ENCODE measurements at places on chromosomes 7 and 10. TPM values are rescaled to one million over a fixed set of nuclear protein-coding genes. Genes with fewer than 3 reads are reported as not detected.

DNA sequence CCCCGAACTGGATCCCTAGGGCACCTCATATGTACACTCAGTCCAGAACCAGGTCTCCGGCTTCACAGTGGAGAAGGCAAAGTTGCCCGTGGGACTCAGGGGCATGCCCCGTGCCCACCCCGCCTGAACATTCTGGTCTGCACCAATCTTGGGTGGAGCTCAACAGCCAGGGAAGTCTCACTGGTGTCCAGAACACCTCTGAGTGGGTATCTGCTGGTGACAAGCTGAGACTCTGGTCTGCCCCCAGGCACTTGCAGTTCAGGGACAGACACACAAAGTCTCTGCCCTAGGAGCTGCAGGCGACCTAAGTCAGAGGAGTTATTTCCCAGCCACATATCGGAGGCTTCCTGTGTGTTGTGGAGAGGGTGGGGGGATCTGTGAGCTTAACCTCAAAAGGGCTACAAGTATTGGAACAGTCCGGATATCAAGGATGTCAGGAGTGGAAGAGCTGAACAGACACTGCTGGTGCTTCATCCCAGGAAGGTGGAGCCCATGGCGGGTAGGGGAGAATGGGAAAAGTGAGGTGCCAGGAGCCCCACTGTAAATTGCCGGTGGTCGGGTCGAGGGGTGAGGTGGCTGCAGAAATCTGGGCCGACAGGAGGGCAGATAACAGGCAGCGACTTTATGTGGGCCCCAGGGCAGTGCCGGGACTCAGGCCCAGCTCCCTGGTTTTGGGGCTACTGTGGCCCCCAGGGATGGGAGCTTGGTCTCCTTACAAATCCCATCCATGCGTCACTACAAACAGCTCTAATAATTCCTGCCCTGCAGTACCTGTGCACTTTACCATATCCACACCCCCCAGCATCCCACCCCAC, 8.6 kb upstream of the TLX1 start:
- H3K36me3 ChIP-seq, result no peaks in the 10 kb centered on the region
- peaks cover 81% of the 10 kb centered on the region for H3K27me3 ChIP-seq
- no peak overlapping the region for H3K4me3 ChIP-seq
- no peak for DNase-seq
- no peak overlapping the region for H3K27ac ChIP-seq

DNA sequence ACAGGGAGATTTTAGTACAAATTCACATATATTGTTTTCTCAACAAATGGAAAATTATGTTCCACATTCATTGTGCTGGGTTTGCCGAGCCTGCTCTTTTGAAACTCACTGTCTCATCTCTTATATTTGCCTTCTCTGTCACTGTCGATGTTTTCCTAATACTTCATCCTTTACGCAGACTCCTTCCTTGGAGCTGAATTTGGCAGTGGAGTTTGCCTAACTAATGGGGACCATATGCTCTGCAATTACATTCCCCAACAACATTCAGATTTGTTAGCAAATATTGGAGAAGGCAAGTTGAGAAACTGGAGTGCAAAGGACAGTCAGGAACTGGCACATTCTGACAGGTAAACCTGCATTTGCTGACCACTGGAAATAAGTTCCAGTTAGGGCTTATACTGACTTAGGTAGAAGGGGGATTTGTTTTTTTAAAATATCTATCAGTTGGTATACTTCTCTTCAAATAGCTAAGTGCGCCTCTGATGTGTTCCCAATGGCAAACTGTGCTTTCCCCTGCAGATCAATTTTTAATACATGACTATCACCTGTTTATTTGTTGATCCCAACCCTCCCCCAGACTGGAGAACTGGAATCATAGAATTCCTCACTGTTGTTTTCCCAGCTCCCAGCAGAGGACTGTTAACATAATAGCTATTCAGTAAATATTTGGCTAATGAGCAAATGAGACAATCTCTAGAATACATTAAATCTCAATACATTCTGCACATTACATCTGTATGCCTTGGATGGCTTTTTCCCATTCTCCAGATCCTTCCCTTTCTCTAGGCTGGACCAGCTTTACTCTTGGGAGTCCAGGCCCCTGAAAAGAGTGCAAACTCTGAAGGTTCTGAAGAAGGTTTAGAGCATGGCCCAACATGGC, 769.3 kb downstream of the KCNMA1 start:
- no peaks in the 10 kb centered on the region for H3K4me1 ChIP-seq
- no peaks in the 10 kb centered on the region for H3K27me3 ChIP-seq
- H3K36me3 ChIP-seq, result no peaks in the 10 kb centered on the region
- no peak overlapping the region for H3K27ac ChIP-seq
- DNase-seq, result no peak

GRCh38 chr7:37104822-37105518, 343.7 kb downstream of the ELMO1 start:
- DNase-seq, result no peak
- no peaks in the 10 kb centered on the region for H3K4me1 ChIP-seq
- no peaks in the 10 kb centered on the region for H3K36me3 ChIP-seq
- H3K27ac ChIP-seq, result no peak overlapping the region
- H3K4me3 ChIP-seq, result no peak overlapping the region

DNA sequence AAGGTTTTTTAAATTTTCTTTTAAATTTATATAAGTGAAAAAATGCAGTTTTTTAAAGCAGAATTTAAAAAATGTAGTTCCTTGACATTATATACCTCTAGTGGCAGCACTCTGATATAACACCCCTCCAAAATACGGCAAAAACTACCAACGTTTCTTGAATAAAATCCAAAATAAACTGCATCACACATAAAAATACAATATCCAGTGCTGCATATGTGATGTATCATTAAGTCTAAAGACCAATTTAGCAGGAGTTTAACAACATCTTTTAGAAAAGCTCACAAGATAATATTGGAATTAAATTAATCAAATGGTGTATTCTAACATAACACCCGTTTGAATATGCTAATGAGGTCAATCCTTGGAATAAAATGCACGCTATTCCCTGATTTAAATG, 1.4 kb downstream of the TCERG1L start:
- no peak overlapping the region for H3K4me3 ChIP-seq
- H3K27ac ChIP-seq, result no peak overlapping the region
- H3K36me3 ChIP-seq, result no peaks in the 10 kb centered on the region
- no peaks in the 10 kb centered on the region for H3K4me1 ChIP-seq

- no peaks in the 10 kb centered on the region for H3K27me3 ChIP-seq
- H3K4me3 ChIP-seq, result no peak overlapping the region
- H3K4me1 ChIP-seq, result no peaks in the 10 kb centered on the region
- no peaks in the 10 kb centered on the region for H3K36me3 ChIP-seq
- H3K27ac ChIP-seq, result no peak overlapping the region
Observed at GRCh38 chr7:86687831-86688230, 44.1 kb downstream of the GRM3 start.

DNA sequence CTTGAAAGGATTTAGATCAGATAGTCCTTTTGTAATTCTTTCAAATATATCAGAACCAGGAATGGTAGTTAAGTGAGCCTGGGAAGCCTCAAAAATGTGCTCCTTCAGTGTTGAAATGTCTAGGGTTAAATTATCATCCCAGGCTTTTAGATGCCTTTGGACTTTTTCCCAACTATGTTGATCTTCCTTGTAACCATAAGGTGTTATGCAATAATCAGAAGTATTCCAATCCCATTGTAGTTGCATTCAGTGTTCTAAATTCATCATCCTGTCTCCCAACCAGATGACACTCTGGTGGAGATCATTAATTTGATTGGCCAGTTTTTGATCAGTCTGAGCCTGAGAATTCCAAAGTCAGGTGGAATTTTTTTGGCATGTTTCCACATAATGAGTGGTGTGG, 35.1 kb upstream of the AKR1C2 start:
- no peak overlapping the region for H3K4me3 ChIP-seq
- no peak overlapping the region for H3K27ac ChIP-seq
- no peaks in the 10 kb centered on the region for H3K27me3 ChIP-seq
- H3K36me3 ChIP-seq, result no peaks in the 10 kb centered on the region
- no peak for DNase-seq

GRCh38 chr10:129057856-129058663, 409.0 kb upstream of the MGMT start:
- H3K27me3 ChIP-seq, result no peaks in the 10 kb centered on the region
- H3K36me3 ChIP-seq, result no peaks in the 10 kb centered on the region
- H3K27ac ChIP-seq, result no peak overlapping the region
- no peak for DNase-seq

DNA sequence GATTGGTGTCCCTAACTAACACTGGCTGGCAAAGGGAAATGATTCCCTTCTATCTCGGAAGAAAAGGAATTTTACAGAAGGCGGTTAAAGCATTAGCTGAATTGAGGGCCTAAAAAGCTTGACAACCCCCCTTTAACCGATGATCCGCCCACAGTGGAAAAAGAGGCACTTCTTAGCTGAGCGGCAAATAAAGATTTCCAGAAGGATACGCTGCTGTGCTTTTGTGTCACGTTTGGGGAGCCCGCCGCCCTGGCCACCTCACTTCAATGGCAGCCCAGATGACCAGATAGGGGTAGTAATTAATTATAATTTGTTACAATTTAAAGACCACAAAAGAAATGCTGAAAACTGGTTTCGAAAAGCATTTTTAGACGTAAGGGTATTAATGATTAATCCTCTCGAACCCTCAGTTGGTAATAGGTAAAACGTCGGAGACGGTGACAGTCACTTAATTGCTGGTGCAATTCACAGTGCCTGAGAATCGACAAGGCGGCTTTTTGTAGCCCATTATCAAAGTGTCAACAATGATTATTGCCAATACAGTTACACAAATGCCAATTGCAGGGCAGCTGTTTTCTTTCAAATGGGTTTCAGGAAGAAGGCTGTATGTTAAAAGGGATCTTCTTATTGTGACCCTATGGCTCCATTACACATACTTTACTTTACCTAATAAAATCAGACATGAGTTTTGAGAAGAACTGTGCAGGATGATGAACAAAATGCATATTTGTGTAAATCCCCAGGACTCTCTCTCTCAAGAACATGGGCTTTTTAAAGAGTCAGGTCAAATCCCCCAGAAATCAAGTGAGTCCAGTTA, 154.1 kb downstream of the PIP4K2A start:
- H3K27ac ChIP-seq, result no peak overlapping the region
- no peak for DNase-seq
- no peaks in the 10 kb centered on the region for H3K4me1 ChIP-seq
- H3K27me3 ChIP-seq, result no peaks in the 10 kb centered on the region
- H3K4me3 ChIP-seq, result no peak overlapping the region

GRCh38 chr7:51046103-51046466, 263.4 kb upstream of the GRB10 start:
- no peak overlapping the region for H3K4me3 ChIP-seq
- no peak overlapping the region for H3K27ac ChIP-seq
- DNase-seq, result no peak
- H3K4me1 ChIP-seq, result no peaks in the 10 kb centered on the region
- peaks cover 11% of the 10 kb centered on the region for H3K27me3 ChIP-seq

GRCh38 chr10:129090165-129090564, 376.9 kb upstream of the MGMT start:
- H3K27ac ChIP-seq, result no peak overlapping the region
- H3K27me3 ChIP-seq, result peaks cover 2% of the 10 kb centered on the region
- DNase-seq, result no peak
- H3K36me3 ChIP-seq, result no peaks in the 10 kb centered on the region

The LRIT1 gene
- polyA plus RNA-seq, result not detected

The CARD11 gene
- polyA plus RNA-seq, result 20.4 TPM

The C10orf95 gene
- not detected for polyA plus RNA-seq

The AKR1D1 gene
- polyA plus RNA-seq, result not detected

The C10orf62 gene
- polyA plus RNA-seq, result not detected

The SFTPD gene
- not detected for polyA plus RNA-seq
